ENCODE measurements at places on chromosomes 2 and 18. TPM values are rescaled to one million over a fixed set of nuclear protein-coding genes. Genes with fewer than 3 reads are reported as not detected.

The RIOK3 gene
- 61.0 TPM for total RNA-seq

The TNS1 gene
- 0.89 TPM for total RNA-seq

The SLC5A7 gene
- not detected for total RNA-seq

The PIGN gene
- 25.0 TPM for total RNA-seq

DNA sequence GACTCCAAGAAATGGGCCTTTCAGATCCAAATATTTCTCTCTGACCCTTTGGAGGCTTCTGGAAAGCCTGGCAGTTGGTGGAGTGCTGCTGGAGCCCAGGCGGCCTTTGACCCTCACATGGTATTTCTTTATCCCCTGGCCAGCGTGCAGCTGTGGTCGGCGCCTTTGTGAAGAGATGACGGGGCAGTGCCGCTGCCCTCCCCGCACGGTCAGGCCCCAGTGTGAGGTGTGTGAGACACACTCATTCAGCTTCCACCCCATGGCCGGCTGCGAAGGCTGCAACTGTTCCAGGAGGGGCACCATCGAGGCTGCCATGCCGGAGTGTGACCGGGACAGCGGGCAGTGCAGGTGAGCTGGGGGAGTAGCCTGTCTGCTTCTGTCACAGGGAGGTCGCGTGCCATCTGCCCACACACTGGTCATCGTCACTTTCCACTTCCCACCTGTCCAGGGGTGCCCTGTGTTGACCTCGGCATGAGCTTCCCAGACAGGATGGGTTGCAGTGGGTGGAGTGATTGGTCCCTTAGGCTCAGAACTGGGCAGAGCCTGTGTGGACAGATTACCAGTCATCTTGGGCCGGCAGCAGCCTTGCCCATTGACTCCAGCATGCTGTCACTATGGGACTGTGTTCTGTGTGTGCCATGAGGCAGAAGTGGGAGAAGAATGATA, 158.2 kb downstream of the LAMA3 start:
- H3K4me3 ChIP-seq: no peak overlapping the region
- no peak for DNase-seq
- no peaks in the 10 kb centered on the region for H3K36me3 ChIP-seq
- no peak overlapping the region for H3K27ac ChIP-seq
- no peaks in the 10 kb centered on the region for H3K27me3 ChIP-seq

- DNase-seq: no peak
- peaks cover 16% of the 10 kb centered on the region for H3K4me1 ChIP-seq
- H3K27ac ChIP-seq: no peak overlapping the region
- H3K4me3 ChIP-seq: no peak overlapping the region
Observed at GRCh38 chr18:58196881-58197872, 153.2 kb downstream of the NEDD4L start.

GRCh38 chr2:241555711-241556110, 2.8 kb upstream of the BOK start:
- H3K27ac ChIP-seq: no peak overlapping the region
- DNase-seq: no peak
- peaks cover 58% of the 10 kb centered on the region for H3K27me3 ChIP-seq
- peaks cover 4% of the 10 kb centered on the region for H3K4me1 ChIP-seq
- H3K36me3 ChIP-seq: peaks cover 2% of the 10 kb centered on the region

- peaks cover 44% of the 10 kb centered on the region for H3K36me3 ChIP-seq
- no peak overlapping the region for H3K4me3 ChIP-seq
- DNase-seq: no peak
- H3K27ac ChIP-seq: peak overlapping the region; percentile 42
Observed at GRCh38 chr18:79979843-79980242, 8.5 kb downstream of the TXNL4A start.

- no peak for DNase-seq
- H3K4me1 ChIP-seq: peaks cover 45% of the 10 kb centered on the region
- H3K36me3 ChIP-seq: peaks cover 19% of the 10 kb centered on the region
Observed at GRCh38 chr2:30161929-30162706, 15.3 kb downstream of the YPEL5 start.

- H3K36me3 ChIP-seq: no peaks in the 10 kb centered on the region
- no peak for DNase-seq
- no peak overlapping the region for H3K27ac ChIP-seq
- peaks cover 8% of the 10 kb centered on the region for H3K27me3 ChIP-seq
Observed at GRCh38 chr18:10440884-10441283, 13.6 kb upstream of the APCDD1 start.

DNA sequence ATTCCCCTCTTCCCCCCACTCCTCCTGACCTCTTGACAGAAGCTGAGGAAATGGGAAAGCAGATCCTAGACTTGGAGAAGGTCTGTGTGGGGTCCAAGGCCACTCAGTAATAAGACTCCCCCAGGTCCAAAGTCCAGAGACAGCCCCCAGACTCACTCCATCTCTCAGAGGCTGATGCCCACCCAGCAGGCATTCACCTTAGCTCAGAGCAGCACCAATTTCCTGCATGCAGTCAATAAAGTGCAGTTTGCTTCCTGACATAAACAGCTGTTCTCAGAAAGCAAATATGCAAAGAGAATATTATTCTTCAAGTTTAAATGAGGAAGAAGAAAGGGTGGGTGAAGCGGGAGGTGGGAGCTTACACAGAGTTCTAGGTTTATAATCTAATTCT, 84.1 kb upstream of the RTN4 start:
- no peaks in the 10 kb centered on the region for H3K36me3 ChIP-seq
- peak overlapping the region; percentile 71 for H3K4me3 ChIP-seq
- peak overlapping the region; percentile 96 for H3K27ac ChIP-seq
- H3K4me1 ChIP-seq: peaks cover 27% of the 10 kb centered on the region
- no peaks in the 10 kb centered on the region for H3K27me3 ChIP-seq
